ENCODE measurements at places on chromosomes 12 and 14.

- DNase-seq: no peak
Measured at GRCh38 chr14:20836668-20837338, 34.2 kb upstream of the RNASE1 start.

- DNase-seq: no peak
Measured at GRCh38 chr14:54487771-54488170, 1.0 kb downstream of the GMFB start.

GRCh38 chr14:102255401-102256190 lies 49.4 kb downstream of the MOK start:
- DNase-seq: no peak

- no peak for DNase-seq
Measured at GRCh38 chr14:69895109-69895508, 15.9 kb downstream of the SMOC1 start.

DNA sequence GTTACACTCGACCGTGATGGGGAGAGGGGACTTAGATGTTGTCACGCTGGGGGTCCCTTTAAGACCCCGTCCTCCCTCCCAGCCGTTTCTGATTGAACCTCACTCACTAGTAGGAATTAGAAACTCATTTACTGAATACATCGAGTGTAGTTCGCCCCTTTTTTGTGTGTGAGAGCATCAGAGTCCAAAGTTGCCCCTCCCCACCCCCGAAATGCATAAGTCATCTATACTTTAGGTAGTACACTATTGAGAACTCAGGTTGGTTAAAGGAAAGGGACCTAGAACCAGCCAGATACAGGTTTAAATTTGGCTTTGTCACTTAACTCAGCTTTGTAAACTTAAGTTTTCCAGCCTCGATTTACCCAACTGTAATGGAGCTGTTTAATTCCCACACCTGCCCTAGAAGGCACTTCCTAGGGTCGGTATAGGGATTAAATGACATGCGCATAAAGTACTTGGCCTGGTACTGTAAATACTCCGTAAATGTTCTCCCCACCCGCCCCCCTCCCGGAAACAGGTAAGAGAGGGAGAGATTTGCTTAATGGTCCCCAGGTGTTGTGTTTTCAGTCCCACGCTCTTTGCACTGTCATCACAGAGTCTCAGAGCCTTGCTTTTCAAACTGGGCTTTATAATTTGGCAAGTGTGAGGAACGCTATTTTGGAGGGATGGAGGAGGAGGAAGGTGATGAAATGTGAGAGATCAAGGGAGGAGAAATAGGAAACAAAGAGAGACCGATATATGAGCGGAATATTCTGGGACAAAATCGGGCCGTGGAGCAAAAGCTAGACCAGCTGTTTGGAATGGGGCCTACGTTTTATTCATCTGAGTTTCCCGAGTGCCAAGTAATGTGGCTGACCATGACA lies 897 bp downstream of the SUDS3 start:
- no peak for DNase-seq

DNA sequence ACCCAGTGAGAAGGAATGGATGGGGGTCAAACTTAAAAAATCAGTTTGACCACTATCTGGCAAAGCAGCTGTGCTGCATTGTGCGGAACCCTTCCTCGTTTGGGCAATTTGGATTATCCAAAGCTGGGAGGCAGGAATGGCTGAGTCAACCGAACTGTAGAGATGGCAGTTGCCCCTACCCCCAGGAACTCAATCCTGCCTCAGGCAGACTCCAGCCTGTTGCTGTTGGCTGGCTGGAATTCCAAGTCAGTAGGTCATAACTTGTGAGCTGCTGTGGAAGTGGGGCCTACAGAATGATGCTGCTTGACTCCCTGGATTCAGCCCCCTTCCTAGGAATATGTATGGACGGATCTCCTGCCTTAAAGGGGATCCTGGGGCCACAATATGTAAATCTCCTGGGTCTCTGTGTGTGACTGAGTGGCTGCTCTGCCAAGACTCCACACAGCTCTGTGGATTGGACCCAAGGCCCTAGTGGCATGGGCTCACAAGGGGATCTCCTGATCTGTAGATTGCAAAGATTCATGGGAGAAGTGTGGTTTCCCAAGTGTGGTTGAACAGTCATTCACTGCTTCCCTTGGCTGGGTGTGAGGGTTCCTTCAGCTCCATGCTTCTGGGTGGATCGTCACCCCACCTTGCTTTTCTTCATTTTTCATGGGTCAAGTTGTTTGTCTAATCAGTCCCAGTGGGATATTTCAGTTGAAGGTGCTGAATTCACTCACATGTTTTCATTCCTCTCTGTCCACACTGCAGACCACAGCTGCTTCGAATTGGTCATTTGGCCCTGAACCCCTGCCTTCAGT lies 19.2 kb downstream of the LUM start:
- DNase-seq: no peak

DNA sequence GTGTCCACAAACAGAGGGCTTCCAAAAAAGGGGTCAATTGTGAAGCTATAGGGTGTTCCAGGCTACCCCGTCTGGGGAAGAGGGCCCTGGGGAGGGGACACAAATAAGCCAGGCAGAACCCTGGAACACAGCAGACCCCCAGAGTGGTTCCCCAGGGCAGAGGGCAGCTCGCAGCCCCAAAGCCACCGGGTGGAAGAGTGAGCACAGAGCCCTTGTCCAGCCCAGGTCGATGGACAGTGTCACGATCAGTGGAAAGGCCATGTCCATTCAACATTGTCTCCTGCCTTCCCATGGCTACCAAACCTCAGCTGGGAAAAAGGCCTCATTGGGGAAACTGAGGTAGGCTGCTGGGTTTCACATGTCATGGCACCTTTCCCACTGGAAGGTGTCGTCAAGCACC lies 131.4 kb downstream of the DICER1 start:
- no peak for DNase-seq

DNA sequence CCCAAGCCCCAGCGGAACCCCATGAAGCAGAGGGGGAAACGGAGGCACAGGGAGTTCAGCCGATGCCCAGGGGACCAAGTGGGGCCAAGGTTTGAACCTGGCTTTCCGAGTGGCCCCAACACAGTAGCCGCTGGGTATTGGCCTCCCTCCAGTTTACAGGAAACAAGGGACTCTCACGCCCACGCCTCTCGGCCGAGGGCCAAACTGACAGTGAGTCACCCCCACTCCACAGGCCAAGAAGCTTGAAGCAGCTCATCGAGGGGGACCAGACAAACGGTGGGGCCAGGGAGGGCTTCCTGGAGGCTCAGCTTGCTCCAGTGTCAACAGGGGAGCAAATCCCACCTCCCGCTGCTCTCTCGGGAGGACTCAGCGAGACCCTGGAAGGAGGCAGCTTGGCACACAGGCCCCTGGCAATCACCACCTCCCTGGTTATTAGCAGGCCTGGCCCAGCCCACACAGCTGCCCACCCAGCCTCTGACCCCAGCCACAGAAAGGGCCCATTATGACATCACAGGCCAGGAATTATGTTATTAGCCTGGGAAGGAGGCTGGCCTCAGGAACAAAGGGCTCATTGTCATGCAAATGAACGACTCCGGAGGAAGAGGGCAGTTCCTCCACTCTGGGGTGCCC lies 54.6 kb downstream of the NCOR2 start:
- peak; percentile 96 for DNase-seq

DNA sequence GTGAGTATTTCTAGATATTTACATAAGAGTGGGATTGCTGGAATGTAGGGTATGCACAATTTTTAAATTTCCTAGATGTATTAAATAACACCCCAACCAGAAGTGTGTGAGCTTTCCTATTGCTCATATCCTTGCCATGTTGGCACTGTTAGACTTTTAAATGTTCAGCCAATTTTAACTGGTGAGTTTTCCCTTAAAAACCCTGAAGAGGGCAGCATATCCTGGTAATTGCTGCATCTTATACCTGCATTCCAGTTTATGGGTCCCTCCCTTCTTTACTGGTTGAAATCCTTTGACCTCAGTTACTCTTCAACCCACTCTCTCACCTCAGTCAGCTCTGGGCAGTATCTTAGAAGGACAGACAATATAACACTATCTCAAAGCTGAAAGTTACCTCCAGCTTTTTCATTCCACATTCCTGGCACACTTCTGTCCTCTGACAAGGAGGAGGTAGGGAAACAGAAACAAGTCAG lies 270.6 kb downstream of the PAWR start:
- DNase-seq: no peak

- DNase-seq: no peak
Measured at GRCh38 chr14:71610149-71610548, 322.1 kb upstream of the RGS6 start.

DNA sequence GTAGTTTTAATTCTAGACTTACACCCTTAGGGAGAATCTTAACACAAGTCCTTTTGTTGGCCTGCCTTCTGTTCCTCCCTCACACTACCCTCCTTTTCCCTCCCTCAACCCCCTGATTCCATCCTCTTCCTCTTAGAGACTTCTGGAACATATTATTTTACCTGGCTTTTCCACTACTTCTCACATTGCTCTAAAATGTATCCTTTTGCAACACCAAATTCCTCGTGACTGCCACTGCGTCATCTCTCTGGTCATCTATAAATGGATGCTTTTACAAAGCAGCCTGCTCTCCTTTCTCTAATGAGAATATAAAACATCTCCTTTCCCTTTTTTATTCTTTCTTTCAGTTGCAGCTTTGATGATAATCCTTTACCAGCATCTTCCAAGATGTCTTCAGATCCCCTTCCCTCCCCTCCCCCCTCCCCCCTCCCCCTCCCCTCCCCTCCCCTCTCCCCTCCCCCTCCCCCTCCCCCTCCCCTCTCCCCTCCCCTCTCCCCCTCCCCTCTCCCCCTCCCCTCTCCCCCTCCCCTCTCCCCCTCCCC lies 93.6 kb downstream of the DIP2B start:
- no peak for DNase-seq

DNA sequence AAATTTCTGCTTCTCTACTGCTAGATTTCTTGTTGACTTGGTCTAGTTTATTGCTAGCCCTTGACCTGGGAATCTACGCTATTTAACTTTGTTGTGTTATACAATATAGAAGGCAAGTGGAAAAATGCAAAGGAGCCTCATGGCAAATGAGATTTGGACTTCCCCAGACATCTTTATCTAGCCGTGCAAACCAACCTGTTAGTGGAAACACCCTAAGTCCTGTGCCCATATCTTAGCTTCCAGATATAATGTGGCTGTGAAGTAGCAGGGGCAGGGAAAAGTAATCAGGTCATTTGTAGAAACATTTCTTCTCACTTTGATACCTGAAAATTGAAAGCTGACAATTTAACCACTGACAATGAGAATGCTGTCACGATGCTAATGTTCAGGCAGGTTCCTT lies 90.7 kb upstream of the ATP2B1 start:
- DNase-seq: no peak

GRCh38 chr12:388541-389141 lies 479 bp downstream of the KDM5A start:
- peak; percentile 1 for DNase-seq

DNA sequence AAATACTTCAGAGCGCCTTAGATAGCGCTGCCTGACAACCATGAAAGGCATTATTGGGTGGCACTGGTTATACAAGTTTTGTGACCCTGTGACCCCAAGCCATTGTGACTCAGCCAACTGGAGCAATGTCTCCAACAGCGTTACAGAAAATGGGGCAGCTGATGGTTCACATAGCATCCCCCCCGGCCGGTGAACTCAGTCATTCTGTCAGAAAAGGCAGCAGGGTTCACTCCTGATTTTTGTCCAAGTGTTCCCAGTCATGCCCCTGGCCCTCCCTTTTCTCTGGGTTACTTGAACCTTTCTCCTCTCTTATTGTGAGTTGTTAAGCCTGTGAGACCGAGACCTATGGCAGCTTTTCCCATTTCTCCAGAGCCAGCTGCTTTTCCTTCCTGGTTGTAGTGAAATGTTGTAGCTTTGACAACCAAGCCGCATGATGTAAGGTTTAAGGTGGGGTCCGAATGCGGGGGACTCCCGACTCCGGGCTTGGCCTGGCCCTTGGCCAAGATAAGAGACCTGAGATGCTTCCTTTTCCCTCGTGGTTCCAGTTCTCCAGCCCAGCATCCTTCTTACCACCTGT lies 22.0 kb downstream of the CD9 start:
- no peak for DNase-seq

GRCh38 chr12:106246891-106247673 lies 738 bp downstream of the CKAP4 start:
- DNase-seq: no peak

DNA sequence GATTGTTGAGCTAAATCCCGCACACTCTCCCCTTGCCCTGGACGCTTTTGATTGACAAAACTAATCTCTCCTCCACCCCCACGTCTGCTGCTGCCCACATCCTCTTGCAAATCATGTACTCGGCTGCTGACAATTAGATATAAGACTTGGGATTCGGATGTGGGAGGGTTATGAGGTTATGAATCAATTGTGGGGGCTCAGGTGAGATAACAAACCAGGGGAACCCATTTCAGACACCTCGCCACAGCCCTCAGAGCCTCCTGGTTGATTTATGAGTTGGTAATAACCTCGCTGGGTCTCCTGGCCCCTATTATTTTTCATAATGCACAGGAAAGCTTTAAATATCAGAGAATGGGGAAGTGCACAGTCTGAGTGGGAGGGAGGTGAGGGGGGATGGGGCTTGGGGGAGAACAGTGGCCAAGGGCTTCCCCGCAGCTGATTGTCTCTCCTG lies 449.9 kb downstream of the DPF3 start:
- DNase-seq: no peak

- DNase-seq: no peak
Measured at GRCh38 chr14:22842211-22843122, 6.1 kb downstream of the MMP14 start.

GRCh38 chr12:5511644-5512600 lies 80.0 kb downstream of the NTF3 start:
- DNase-seq: no peak

- no peak for DNase-seq
Measured at GRCh38 chr12:50058743-50059312, 1.4 kb downstream of the ASIC1 start.

GRCh38 chr12:9333161-9333560 lies 125.0 kb upstream of the PZP start:
- DNase-seq: no peak

GRCh38 chr12:75782069-75782581 lies 249.5 kb downstream of the PHLDA1 start:
- no peak for DNase-seq

- DNase-seq: no peak
Measured at GRCh38 chr12:92356425-92356824, 210.8 kb upstream of the BTG1 start.
